ENCODE measurements at places on chromosomes 2 and 18.

GRCh38 chr2:36294316-36294721, 61.3 kb upstream of the CRIM1 start:
- no peak for DNase-seq

GRCh38 chr2:152055366-152056108, 43.3 kb downstream of the CACNB4 start:
- no peak for DNase-seq

GRCh38 chr2:100909534-100910081, 89.7 kb downstream of the NPAS2 start:
- no peak for DNase-seq

- peak; percentile 10 for DNase-seq
Measured at GRCh38 chr2:148201075-148202004, 180.4 kb downstream of the MBD5 start.

GRCh38 chr2:27494944-27495554, at the start of gene FNDC4:
TSS of gene FNDC4 (minus strand) at chr2:27495200. CDS start at chr2:27494679, 521 bp downstream.
- peak; percentile 10 for DNase-seq

DNA sequence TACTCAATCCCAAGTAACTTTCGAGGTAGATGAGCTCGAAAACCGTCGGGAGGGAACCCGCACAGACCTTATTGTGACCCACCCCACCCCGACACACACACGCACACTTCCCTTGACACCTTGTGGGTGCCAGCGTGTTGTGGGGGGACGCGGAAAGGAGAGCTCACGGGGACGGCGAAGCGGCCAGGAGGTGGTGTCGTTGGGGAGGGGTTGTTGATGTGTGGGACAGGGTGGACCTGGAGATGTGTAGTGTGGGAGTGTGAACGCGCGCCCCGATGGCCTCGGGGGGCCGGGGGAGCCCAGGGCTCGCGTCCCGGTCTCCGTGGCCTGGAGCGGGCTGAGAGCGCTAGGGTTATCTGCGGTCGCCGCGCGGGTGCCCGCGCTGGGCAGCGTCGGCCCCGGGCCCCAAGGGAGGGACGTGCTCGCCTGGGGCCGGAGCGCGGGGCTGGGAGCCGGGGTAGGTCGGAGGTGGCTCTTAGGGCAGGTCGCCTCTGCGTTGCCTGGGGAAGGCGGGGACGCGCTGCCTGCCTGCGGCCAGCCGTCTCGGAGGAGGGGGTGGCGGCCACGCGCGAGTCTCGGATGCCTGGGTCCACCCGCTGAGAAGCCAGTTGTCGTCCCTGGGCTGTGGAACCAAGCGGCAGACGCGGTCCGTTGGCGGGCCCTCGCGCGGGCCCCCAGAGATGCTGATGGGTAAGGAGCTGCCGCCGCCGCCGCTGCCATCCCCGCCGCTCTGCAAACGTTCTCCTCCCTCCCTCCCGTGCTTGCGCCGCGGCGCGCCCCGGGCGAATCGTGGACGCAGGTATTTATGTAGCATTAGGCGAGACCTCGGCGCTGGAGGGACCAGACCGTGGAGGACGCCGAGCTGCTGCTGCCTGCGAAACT, 1.6 kb downstream of the KLHL29 start:
- peak; percentile 54 for DNase-seq

DNA sequence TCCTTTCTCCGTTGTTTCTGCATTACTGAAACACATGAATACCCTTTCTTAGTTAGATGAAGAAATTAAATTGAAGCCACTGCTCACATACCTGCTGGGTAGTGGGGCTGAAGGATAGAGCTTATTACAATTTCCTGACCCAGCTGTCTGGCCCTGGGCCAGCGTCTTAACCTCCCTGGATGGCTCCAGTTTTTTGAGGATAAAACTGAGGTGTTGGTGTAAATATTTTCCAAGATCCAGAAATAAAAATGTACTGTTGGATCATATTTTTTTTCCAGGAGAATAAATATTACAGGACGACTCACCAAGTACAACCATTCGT, 3.5 kb downstream of the RNF144A start:
- DNase-seq = no peak

DNA sequence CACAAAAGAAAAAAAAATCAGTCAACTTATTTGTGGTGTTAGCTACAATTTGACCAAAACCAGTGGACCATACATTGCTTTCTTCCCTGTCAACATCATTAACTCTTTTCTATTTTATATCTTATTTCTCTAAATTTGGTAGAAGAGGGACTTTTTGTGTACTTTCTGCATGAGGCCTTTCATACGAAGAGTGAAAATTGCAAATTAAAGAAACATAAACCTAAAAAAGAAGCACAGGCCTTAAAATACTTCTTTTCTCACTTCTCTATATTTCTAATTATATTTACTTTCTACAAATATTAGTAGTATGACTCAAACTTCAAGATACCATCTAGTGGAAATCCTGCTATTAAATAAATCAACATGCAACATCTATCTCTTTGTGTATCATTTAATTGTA, 1073.4 kb upstream of the ZEB2 start:
- DNase-seq = no peak

DNA sequence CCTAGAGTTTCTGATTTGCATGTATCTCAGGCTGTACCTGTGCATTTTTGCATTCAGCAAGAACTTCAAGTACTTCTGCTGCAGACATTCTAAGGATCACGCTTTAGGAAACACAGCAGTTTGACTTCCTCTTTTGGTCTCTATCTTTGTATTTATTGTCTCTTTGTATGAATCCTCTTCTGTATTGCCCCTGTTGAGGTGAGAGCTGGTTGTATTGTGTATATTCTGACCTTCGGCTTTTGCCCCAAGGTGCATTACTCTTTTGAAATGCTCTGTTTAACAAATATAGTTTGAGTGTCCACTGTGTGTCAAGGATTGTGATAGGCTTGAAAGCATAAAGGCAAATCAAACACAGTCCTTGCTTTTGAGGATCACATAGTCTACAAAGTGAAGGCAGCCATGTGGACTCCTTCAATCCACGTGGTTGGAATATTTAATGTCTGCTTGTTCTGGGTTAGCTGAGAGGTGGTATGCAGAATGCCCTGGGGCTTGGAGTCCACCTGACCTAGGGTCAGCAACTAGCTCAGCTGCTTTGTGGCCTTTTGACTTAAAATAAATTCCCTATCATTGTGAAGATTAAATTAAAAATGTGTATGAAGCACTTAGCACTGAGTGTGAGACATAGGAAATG, 108.1 kb downstream of the LYPD6 start:
- no peak for DNase-seq

DNA sequence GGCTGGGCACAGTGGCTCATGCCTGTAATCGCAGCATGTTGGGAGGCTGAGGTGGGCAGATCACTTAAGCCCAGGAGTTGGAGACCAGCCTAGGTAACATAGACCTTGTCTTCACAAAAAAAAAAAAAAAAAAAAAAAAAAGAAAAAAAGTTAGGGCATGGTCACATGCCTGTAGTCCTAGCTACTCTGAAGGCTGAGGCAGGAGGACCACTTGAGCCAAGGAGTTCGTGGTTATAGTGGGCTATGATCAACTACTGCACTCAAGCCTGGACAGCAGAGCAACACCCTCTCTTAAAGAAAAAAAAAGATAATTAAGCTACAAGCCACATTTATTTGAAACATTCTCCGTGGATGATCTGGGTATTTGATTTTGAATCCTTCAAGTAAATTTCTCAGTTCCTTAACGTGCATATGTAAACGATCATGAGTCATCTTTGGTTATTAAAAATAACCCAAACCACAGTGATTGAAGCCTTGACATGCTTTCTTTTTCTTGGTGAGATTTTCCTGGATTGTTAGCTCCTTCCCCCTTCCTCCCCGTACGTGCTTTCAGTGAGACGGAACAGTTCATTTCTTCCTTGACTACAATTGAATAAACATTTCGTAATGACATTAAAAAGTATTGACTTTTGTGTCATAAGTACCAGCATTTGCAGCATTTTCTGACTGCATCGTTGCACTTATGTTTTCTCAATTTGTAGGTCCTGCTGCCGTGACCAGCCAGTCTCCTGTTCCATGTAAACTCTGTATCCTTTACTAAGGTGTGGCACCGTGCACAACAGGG, 20.3 kb downstream of the RMC1 start:
- DNase-seq = no peak

GRCh38 chr18:69097349-69097748, 299.5 kb downstream of the CCDC102B start:
- DNase-seq = no peak

DNA sequence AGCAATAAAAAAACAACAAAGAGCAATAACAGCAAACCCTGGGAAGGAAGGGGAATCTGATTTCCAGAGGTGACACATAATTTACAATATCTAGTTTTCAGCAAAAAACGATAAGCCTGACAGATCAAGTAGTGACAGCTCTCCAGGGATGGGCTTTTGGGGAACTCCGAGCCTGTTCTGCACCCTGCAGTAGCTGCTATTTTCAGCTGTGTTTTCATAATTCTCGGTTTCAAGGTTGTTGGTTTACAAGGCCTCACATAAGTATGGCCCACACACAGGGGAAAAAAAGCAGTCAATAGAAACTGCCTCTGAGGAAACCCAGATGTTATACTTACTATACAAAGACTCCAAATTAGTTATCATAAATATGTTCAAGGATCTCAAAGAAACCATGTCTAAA, 67.7 kb upstream of the CTLA4 start:
- DNase-seq = no peak

DNA sequence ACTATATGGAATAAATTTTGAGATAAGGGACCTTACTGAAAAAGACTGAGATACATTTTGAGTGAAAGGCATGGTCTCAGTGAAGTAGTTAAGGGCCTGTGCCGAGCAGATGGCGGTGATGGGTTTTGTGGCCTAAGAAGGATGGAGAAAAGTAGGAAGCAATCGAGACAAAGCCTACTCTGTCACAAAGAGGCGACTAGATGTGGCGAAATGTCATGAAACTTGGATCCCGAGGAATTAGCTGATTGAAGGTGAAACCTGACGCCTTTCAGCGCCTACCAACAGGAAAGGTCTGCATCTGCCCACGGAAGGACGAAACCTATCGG, 558 bp upstream of the CEP192 start:
- DNase-seq = no peak

DNA sequence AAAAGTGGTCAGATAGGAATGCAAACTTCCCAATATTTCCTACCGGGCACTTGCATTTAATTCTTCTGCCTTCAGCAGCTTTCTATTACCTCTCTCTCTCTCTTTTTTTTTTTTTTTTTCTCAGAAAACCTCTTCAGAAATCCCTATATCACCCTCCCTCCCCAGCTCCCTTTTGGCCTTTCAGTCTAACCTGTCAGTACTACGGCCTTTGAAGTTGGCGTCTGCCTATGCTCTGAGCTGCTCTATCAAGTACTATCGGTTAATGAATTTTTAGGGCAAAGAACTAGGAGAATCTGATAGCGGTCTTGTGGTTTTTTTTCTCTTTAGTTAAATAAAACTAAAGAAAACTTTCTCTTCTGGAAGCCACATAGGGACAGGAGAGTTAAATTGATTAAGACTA, 122.4 kb upstream of the MAPRE2 start:
- no peak for DNase-seq

DNA sequence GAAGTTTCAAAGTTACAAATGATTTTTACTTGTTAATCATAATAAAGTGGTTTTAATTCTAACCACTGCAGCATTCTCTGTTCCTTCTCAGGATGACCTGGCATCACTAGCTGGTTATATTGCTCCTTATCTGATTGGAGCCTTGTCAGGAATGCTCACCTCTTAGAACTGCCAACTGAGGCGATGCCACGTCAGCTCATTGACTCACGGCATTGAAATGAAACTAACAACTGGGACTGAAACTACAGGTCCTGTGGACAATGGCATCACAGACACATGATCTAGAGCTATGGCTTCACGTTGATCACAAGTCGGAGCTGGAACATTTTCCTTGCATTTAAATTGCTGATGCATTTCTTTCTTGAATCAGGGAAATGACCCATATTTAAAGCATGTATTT, 54.9 kb upstream of the MAP2 start:
- no peak for DNase-seq

DNA sequence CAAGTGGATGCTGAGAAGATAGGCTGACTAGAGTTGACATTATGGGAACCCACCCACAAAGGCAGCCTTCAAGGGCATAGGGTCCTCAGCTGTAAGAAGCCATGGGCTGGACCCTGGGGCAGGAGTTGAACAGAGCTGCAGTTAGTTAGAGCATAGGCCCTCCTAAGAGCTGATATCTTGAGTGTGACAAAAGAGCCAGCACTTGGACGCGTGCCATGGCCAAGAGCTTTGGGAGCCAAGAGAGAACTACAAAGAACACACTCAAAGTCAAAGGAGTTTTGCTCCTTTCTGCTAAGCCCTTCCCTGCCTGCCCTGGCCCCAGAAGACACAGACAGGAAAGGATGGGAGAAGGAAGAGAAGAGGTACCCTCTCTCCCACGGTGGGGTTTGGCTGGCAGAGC, 29.9 kb upstream of the AGAP1 start:
- no peak for DNase-seq

DNA sequence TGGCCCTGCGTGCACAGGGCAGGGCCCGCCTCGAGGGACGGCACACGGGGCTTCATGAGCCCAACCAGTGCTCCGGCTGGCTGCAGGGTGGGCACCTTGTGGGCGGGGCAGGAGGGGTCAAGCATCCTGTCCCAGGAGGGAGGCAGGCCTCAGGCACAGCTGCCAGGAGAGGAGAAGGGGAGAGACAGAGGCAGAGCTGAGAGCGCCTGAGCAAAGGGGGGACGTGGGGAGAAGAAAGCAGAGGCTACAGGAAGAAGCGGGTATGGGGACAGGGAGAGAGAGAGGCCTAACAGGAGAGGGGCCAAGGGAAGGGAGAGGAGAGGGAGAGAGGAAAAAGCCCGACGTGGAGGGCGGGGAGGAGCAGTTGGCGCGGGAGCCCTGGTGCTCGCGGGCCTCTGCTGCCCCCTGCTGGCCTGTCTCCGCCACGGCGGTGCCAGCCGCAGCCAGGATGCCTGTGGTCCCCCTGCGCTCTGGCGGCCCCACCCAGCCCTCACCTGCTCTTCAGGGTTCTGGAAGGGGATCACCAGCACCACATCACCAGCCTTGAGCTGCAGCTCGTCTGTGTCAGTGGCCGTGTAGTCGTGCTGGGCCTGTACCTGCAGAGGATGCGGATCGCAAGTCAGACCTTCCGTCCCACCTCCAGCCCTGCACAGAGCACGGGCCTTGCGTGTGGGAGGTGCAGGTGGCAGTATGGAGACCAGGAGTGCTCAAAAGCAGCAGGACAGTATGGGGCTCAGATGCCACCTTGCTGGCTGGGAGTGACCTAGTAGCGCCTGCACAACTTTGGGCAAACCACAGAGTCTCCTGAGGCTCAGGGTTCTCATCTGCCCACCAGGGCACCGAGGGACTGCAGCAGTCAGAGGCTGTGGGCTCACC, 56.8 kb downstream of the BIN1 start:
- DNase-seq = peak; percentile 60

GRCh38 chr2:215793747-215794595, 219.4 kb downstream of the MREG start:
- no peak for DNase-seq

Measured in NCI-H2171 treated with DMSO at 0.1 percent for 48 hours (cell line).